ENCODE measurements at places on chromosomes 7 and 10.

- no peak for DNase-seq
Observed at GRCh38 chr10:44662051-44662450, 249.1 kb upstream of the TMEM72 start.

GRCh38 chr10:22029445-22030236 lies 26.1 kb upstream of the DNAJC1 start:
- DNase-seq: no peak

GRCh38 chr7:83996879-83997278 lies 197.7 kb downstream of the SEMA3A start:
- DNase-seq: no peak

- DNase-seq: no peak
Observed at GRCh38 chr10:131001438-131001837, 310.1 kb downstream of the TCERG1L start.

GRCh38 chr7:128114806-128115205 lies 83.6 kb upstream of the LRRC4 start:
- no peak for DNase-seq

DNA sequence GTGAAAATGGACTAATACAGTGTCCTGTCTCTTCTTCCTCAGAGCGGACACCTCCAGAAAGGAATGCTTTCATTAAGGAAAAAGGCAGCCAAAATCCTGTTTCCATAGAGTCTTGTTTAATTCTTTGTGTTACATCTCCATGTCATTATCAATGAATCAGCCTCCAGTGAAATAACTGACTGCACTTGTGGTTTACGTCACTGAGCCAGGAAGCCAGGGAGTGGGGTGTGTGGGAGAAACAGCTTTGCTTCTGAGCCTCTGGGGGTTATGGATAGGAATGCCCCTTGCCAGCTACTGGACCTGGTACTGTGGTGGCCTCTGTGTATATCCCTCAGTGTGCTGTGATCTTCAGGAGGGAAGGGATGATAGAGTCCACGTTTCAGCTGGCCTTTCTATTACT lies 416.8 kb downstream of the GALNT17 start:
- no peak for DNase-seq

- no peak for DNase-seq
Observed at GRCh38 chr7:29434380-29434768, 129.3 kb upstream of the PRR15 start.

- no peak for DNase-seq
Observed at GRCh38 chr10:78901694-78902093, 167.1 kb upstream of the ZMIZ1 start.

- DNase-seq: peak; percentile 40
Observed at GRCh38 chr7:108308903-108309302, 147.3 kb downstream of the NRCAM start.

DNA sequence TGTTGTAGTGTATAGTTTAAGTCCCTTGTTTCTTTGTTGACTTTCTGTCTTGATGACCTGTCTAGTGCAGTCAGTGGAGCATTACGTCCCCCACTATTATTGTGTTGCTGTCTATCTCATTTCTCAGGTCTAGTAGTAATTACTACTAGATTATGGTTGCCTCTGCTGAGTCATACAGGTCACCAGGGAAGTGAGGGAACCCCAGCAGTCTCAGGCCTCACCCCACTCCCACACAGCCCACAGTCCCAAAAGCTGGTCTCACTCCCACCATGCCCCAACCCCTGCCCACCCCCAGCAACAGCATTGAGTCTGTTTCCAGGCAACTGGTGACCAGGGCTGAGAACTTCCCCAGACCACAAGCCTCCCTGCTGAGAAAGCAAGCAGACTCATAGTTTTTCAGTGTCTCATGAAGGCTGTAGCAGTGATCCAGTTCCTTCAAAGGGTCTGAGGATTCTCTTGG lies 88.0 kb downstream of the PLXDC2 start:
- DNase-seq: no peak

- DNase-seq: no peak
Observed at GRCh38 chr7:13992596-13992964, 3.1 kb upstream of the ETV1 start.

DNA sequence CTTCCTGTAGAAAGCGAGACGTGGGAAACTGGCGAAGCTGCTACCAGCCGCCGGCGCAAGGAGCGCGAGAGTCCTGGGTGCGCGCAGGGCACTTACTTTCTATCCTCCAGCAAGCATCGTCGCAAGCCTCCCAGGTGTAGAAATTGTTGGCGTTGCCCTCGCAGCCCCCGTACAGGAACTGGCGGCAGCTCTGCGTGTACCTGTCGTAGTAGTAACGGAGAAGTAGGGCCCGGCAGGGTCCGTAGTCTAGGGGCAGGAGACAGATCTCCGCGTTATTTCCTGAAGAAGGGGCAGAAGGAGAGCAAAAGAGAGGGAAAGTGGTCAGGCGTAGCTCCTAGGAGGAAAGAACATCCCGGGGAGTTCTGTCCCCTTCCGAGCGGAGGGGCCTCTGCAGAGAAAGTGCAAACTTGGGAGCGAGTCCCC lies 501 bp downstream of the TFPI2 start:
- DNase-seq: no peak

GRCh38 chr7:70698219-70698832 lies 433.6 kb upstream of the GALNT17 start:
- DNase-seq: peak; percentile 79

GRCh38 chr7:2978408-2978807 lies 65.3 kb downstream of the CARD11 start:
- no peak for DNase-seq

DNA sequence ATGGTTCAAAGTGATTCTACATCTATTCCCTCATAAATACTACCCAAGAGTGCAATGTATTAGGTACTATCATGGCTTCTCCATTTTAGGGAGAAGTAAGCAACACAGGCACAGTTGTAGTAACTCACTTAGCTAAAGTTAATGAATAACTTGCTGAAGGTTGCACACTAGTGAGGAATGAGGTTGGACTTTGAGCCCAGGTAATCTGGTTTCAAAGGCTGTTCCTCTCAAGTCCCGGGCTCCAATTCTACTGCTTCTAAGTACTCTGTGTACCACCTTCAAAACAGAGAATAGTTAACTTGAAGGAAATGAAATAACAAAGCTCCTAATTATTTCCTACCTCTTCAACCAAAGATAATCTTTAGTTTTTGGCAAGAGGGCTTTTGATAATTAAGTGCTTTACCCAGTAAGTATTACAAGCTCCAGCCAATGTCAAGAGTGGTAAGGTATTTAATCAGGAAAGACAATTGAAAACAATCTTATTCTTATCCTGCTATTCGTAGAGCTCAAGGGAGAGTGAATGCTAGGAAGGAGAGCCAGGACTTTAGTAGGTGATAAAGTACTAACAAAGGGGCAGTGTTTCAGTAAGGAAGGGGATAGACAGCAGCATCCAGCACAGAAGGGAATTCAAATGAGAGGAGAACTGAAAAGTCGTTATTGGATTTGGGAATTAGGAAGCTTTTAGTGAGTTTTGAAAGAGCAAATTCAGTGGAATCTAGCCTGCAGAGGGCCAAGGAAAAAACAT lies 158.2 kb upstream of the PTPRZ1 start:
- no peak for DNase-seq

- no peak for DNase-seq
Observed at GRCh38 chr10:73506491-73506890, 10.7 kb upstream of the PPP3CB start.

- DNase-seq: no peak
Observed at GRCh38 chr10:80767963-80768362, 230.3 kb downstream of the SH2D4B start.

- DNase-seq: no peak
Observed at GRCh38 chr7:106187613-106188350, 75.7 kb upstream of the SYPL1 start.

- DNase-seq: peak; percentile 3
Observed at GRCh38 chr10:97796651-97797050, 24.9 kb upstream of the SFRP5 start.

DNA sequence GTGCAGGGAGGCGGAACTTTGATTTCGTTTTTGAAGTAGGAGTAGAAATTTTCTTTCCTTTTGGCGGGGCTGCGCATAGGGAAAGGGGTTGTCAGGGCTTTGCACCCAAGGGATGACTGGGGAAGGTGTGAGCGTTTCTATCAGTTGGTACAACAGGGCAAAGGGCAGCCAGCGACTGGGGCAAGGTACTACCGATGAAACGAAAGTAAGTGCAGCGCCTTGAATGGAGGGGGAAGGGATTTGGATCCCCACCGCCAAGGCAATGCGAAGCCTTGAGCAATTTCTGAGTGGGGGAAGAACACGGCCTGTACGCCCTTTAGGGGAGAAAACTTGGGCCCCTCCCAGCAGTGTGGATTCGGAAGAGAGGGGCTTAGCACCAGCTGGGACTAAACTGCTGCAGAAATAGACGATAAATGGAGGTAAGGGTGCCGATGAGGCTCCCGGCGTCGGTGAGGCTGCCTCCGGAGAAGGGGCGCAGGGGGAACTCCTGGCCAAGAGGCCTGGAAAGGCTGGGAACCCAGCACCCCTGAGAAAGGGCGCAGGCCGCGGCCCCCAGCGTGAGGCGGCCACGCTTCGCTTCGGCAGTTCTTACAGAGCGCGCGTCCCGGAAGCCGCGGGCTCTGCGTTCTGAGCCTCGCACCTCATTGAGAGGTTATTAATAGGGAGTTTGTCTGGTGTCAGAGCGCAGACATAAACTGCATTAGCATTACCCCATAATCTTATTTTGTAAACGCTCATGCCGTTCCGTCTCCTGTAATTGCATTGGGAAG lies 10.0 kb upstream of the TLX1 start:
- no peak for DNase-seq

DNA sequence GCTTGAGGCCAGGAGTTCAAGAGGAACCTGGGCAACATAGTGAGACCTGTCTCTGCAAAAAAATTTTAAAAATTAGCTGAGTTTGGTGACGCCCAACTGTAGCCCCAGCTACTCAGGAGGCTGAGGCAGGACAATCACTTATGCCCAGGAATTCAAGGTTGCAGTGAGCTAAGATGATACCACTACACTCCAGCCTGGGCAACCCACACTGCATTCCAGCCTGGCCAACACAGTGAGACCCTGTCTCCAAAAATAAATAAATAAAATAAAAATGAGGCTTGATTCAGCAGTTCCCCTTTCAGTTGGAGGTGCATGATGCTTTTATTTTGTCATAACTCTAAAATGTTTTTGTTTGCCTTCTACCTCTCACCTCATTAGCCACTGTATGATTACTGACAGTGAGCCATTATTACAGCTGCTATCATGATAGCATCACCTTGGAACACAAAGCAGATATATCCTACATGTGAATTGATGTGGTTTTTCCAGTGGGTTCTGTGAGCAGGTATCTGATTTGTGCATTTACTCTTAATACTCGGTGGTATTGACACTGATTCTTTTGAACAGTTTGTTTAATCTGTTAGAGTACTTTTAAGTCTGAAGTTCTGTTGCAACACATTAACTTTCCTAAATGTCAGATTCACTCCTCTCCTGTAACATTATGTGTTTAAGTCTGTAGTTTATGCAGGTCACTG lies 49.1 kb downstream of the ARID5B start:
- DNase-seq: no peak

- DNase-seq: peak; percentile 39
Observed at GRCh38 chr7:144854839-144855424, 19.1 kb upstream of the TPK1 start.

- DNase-seq: no peak
Observed at GRCh38 chr10:129646973-129647372, 179.9 kb downstream of the MGMT start.

DNA sequence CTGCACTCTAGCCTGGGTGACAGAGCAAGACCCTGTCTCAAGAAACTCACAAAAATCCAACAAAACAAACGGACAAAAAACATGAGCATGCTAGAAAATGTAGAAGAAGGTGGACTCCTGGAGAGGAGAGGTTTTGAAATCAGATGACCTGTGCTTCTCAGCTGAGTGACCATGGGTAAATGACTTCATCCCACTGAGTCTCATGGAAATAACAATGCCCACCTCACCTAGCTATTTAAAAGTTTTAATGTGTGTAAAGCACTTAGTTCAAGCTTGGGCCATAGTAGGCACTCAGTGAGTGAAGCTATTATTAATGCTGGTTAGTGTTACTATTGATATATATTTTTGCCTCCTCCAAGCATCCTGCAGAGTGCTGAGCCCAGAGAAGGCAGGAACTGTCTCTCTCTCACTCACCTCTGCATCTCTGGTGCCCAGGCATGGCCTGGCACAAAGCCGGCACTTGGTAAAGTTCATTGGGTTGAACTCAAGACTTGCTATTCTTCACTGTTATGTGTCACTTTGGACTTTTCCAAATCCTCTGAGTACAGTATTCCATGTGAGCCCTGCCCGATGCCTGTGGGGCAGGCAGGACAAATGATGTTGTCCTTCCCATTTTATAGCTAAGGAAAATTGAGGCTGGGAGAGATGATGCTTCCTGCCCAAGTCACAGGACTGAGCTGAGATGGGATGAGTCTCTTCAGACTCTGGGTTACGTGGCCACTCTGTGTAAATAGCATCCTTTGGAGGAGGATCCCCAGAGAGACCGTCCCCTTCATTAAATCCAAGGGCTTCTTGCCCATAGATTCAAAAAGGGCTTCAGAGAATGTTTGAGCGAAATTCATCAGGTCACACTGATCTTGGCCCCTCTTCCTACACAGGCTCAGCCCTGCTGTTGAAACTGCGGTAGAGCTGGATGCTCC lies 81.4 kb upstream of the EMX2 start:
- DNase-seq: no peak

DNA sequence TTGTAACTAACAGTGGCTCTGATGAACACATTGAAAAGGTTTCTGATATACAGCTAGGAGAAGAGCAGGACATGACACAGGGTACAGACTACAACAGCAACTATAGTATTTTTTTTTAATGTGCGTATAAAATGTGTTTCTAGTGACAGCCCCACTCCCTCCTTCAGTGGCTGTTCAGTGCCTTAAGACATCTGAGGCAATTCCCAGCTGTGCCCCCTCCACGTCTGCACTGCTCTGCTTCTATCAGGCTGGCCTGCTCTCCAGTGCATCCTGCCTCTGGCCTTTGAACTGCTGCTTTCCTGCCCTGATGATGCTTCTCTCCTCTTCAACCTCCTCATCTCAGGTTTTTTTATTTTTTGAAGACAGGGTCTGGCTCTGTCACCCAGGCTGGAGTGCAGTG lies 111.2 kb downstream of the SPAG6 start:
- DNase-seq: no peak

DNA sequence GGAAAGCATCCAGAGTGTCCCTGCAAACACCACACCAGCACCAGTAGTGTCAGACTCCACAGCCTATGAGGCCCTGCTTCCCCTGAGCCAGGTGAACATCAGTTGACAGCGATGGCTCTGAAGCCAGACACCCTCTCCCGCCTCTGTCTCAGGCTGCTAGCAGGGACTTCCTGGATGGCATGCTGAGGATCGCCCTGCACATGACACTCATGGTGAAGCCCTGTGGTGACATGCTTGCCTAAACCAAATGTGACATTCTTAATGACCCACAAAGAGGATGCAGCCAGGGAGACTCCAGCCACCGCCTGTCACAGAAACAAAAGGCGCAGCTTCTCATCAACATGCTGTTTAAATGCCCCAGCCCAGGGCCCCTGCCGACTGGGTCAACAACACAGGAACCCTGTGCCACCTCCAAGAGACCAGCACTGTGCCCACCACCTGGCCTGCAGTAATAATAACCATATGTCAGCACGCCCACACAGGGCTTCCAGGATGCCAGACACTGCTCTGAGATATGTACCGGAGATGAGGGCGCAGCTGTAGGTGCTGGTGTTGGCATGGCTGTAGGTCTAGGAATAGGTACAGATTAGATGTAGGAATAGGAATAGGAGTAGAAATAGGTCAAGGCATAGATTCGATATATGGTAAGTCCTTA lies 81.3 kb downstream of the GRID1 start:
- DNase-seq: peak; percentile 70

GRCh38 chr7:140229591-140230515 lies 53.1 kb upstream of the KDM7A start:
- no peak for DNase-seq
